ENCODE measurements at places on chromosomes 6 and 20.

GRCh38 chr20:14727485-14728150 lies 390.2 kb upstream of the FLRT3 start:
- no peak for DNase-seq

DNA sequence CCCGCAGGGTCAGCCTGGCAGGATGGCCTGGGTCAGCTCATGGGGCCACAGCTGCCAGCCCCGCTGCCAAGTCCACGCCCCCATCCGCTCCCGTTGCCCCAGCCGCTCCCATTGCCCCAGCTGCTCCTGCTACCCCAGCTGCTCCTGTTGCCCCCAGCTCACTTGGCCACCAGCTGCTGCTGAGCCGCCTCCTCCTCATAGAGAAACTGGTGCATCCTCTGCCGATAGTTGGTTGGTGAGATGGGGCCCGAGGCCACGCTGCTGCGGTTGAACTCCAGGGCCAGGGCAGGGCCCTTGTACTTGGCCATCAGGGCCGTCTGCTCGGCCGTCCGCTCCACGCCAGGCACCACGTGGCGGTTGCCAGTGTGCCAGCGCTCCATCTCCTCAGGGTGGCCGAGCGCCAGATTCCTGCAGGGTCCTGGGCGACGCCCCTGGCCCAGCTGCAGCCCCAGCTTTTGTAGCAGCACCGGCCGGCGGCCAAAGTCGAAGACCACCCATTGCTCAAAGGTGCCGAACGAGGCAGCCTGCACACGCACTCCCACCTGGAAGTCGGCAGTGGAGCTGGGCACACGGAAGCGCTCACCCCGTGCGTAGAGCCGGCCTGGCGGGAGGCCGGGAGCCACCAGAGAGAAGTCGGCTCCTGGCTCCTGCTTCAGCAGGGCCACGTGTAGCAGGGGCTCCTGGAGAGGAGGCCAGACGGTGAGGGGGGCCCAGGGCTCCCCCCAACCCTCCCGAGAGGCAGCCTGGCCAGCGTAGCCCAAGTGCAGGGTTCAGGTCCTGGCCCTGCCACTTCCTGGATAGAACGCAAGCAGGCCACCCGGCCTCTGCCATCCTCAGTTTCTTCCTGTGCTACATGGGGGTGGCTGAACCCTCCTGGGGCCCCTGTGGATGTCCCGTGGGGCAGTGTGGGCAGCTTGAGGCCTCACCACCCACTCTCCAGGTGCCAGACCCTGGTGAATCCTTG lies 4.8 kb downstream of the HELZ2 start:
- DNase-seq: no peak

- DNase-seq: no peak
These were observed 110.2 kb downstream of the RCAN2 start for GRCh38 chr6:46381057-46381456.

DNA sequence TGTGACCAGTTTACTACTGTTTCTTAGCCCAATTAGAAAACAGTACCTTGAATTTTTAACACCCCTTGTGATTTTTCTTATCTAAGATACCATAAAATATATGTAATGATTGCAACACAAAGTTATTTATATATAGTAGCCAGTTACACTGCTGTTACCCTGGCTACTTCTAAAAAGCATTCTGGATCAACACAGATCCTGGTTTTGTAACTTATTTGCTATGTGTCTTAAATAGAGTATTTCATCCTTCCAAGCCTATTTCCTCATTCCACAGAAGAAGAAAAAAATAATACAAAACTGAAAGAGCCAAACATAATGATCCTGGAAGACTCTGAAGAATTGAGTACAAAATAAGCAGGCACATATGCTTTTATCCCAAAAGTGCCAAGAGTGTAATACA lies 19.0 kb upstream of the GSTA4 start:
- DNase-seq: no peak

DNA sequence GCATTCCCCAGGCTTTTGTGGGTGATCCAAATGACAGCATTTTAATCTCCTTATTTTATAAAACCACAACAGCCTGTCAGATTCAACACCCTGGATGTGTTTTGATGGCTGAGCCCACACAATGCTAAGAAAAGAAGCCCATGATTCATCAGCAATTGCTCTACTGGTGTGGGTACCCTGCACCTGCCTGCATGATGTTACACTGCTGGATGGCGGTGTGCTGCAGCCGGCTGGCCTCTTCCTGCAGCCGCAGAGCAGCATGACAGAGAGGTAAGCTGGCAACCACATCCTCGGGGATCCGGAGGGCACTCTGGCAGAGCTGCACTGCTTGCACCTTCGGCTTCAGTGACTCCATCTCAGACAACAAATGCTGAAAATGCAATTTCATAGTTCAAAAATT lies 327.5 kb downstream of the SYNE1 start:
- peak; percentile 50 for DNase-seq

GRCh38 chr20:15288106-15288505 lies 950.7 kb upstream of the FLRT3 start:
- no peak for DNase-seq

DNA sequence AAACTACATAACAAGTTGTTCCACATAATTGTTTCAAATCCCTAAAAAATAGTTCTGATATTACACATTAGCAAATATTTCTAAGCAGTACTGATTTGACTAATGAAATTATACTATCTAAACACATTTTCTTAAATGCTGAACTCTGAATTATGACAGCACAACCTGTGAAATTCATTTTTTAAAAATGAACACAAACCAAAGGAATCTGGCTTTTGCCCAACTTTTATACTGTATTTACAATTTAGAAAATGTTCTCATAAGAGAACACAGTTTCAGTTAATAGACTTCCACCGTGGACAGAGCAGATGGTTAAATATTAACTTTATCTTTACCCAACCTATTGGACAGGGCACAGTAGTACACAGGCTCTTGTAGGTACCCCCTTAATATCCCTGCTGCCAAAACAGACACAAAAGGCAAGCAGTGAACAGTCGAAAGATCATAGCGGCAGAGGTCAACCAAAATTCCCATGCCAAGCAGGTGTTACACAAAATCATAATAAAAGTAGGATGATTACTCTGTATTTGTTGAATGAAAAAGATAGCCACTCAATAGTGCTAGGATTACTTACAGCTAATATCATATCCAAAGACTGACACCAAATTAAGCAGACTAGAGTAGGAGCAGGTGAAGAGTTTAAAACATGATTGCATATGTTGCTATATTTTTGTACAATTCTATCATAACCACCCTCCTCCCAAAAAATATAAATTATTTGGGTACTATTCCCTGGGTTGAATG lies 122.5 kb downstream of the RNGTT start:
- no peak for DNase-seq

DNA sequence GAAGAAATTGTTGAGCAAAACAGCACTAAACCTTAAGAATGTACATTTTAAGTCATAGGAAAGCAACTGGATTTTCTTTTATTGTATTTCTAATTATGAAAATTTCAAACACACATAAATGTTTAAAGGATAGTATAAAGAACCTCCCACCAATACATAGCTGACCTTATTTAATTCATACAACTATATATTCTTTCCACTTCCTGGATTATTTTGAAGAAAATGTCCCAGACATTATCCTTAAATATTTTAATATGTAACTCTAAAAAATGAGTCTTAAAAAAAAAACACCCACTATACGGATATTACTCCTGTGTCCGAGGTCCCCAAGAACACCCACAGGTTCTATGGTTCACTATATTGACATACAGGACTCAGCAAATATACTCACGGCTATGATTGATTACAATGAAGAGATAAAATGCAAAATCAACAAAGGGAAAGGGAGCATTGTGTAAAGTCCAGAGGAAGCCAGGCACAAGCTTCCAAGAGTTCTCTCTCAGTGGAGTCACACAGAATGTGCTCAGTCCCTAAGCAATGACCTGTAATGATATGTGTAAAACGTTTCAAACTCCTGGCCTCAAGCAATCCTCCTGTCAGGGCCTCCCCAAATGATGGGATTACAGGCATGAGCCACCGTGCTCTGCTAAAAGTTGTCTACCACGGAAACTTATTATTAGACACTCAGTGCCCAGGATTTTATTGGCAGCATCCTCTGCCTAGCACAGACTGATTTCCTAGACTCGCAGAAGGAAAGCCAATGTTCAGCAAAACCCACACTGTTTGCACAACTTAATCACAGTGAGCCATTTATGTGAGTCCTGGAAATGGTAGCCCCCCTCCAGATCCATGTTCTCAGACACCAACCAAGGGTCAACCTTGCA lies 23.2 kb downstream of the GLYATL3 start:
- DNase-seq: no peak

GRCh38 chr6:148990403-148990802 lies 243.6 kb downstream of the UST start:
- no peak for DNase-seq

GRCh38 chr6:131861381-131861780 lies 53.6 kb downstream of the ENPP1 start:
- DNase-seq: no peak

DNA sequence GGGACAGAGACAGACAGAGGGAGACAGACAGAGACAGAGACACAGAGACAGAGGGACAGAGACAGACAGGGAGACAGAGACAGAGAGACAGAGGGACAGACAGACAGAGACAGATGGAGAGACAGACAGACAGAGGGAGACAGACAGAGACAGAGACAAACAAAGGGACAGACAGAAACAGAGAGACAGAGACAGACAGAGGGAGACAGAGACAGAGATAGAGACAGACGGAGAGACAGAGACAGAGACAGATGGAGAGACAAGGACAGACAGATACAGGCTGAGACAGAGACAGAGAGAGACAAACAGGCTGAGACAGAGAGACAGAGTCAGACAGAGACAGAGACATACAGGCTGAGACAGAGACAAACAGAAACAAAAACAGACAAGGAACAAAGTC lies 39.4 kb upstream of the PHACTR3 start:
- no peak for DNase-seq

GRCh38 chr6:125101631-125102030 lies 51.9 kb upstream of the TPD52L1 start:
- no peak for DNase-seq

GRCh38 chr6:25882051-25882496 lies 8.0 kb upstream of the SLC17A3 start:
- peak; percentile 26 for DNase-seq

DNA sequence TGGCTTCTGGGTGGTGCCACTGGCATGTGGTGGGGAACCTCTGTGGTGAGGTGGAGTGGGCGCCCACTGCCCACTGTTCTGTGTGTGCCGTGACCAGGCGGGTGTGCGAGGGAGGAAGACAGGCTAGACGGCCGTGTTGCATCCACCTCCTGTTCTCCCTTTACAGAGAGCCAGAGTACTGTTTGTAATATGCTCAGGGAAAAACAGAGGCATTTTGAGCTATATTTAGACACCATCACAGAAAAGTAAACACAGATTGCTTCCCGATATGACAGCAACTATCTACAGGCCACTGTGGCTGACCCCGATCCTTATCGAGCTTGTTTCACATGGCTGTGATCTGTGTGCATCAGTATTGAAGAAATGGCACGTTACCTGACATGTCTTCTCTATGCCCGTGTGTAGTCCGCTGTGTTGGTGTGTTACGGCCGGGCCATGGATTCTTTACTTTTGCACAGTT lies 45.6 kb downstream of the ARID1B start:
- no peak for DNase-seq

- no peak for DNase-seq
These were observed 98.3 kb downstream of the TMEM242 start for GRCh38 chr6:157224951-157225574.

DNA sequence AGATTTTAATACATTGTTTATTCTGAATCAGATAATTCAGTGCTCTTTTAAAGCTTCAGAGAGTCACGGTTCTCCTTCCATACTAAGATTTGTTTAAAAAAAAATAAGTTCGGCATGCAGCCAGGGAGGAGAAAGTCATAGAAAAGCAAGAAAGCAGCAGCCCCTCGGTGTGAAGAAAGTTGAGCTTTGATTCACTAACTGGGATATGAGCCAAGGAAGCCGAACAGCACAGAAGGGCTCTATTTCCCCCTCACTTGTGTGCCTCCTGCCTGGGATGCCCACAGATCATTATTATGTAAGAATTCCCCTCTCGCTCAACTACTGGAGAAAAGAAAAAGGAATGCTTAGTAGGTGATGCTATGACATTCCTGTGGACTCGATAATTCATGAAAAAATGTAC lies 69.3 kb upstream of the SYNJ2 start:
- no peak for DNase-seq

DNA sequence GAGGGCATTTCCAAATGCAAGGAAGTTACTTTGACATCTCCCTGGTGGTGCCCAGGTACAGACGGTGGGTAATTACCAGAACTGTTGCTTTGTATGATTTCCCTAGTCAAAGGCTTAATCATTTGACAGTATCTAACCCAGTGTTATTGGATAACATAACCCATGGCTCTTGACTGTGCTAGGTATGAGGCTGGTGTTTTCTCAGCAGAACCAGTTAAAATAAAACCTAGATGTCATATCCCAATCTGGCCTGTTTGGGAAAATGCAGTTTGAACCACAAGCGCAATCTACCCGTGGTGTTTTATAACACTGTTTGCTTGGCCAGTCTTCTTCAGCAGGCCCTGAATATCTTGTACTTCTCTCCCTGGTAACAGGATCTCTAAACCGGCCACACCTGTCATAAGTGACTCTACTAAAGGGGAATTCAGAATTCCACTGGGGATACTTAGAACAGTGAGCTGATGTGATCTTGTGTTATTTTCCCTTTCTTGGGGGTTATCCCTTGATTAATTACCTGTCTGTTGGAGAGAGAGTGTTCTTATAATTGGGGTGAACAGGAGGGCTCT lies 32.8 kb downstream of the PPP1R14C start:
- DNase-seq: no peak

GRCh38 chr6:129608886-129609537 lies 101.0 kb downstream of the ARHGAP18 start:
- DNase-seq: no peak

DNA sequence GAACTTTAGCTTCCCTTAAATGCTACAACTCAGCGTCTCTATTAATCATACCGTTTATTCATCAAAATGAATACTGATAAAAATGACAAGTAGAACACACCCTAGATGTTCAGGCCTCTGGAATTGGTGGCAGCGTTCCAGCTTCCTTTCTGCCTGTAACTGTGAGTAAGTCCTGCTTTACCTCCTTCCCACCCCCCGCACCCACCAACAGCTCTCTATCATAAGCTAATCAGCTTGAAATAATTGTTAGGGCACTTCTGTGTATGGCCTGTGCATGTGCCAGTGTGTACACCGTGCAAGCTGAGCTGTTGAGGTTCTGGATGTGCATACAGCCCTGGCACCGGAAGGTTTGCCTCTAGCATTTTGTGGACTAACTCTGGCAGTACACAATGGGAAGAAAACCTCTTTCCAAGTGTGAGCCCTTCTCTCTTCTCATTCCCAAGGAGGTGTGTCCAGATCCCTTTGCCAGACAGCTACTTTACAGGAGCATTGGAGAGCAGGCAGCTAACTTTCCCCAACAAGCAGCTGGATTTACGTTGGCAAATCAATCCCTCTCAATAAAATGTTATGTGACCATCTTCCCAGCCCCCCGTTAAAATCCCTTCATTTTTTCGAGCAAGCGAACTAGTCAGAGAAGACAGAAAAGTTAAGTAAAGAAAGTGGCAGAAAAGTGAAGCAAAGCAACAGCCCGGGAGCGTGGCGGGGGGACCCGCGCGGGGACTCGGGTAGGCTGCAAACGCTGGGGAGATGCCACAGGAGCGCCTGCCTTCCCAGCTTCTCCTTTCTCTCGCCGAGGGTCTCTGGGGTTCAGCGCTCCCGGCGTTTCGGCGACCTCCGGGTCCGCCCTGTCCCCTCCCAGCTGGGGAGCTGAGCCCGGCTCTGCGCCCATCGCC lies 803 bp upstream of the ADGRG6 start:
- no peak for DNase-seq

Data from stimulated activated CD8-positive, alpha-beta memory T cell treated with anti-CD3 and anti-CD28 coated beads, Interleukin-7, amount 100 ng/mL, for 4 hours (primary cell).